ENCODE measurements at places on chromosomes 7 and 10.

GRCh38 chr10:48470115-48470892 is 134.6 kb downstream of the ARHGAP22 start:
- DNase-seq, result no peak

- DNase-seq, result no peak
Measured at GRCh38 chr10:117353684-117354083, 21.6 kb downstream of the PDZD8 start.

- no peak for DNase-seq
Measured at GRCh38 chr7:139568346-139568675, 44.8 kb downstream of the CLEC2L start.

DNA sequence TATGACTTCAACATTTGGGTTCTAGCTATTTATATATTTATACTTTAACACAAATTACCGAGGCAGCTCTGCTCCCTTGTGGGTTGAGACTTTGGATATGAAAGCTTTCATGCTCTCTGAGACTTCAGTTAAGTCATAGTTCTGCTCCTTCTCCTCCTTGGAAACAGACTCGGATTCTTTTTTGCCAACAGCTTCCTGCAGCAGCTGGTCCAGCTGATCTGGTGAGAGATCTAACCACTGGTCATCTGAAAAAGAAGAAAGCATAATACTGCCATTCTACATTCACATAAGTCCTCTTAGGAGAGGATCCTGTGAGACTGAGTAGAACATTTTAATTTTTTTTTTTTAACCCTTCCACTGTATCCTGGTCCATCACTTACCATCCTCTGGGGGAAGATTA is 28.6 kb downstream of the ECD start:
- DNase-seq, result no peak

- DNase-seq, result no peak
Measured at GRCh38 chr10:109913306-109913892, 9.9 kb downstream of the XPNPEP1 start.

DNA sequence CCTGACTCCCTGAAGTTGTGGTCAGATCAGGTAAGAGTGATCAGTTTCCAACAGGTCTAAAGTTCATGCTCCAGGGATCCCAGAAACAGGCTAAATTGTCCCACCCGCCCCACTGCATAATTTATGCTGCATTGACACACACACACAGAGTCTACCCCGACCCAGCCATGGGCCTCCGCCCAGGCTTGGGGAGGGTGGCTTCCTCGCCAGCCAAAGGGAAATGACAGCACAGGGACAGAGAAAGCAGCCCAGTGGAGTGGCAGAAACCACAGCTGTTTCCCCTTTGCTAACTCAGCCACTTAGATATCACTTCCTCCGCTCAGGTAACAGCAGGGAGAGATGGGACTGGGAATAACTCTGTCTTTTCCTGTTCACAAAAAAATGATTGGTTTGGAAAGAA is 9.4 kb downstream of the SH3PXD2A start:
- DNase-seq, result no peak

GRCh38 chr10:72014197-72014596 is 50.0 kb downstream of the CHST3 start:
- DNase-seq, result no peak

GRCh38 chr7:100221231-100221718 is 1.5 kb downstream of the PVRIG start:
- DNase-seq, result no peak

GRCh38 chr10:117134056-117134305 is 4.1 kb downstream of the VAX1 start:
- no peak for DNase-seq

All from NCI-H1092 (cell line).